Cerebellar nuclear complex (tissue), 1 donor: ENCODE measurements at places on chromosomes 6 and 20.

- no peak for DNase-seq
Observed at GRCh38 chr6:110567957-110568696, 91.7 kb upstream of the SLC22A16 start.

DNA sequence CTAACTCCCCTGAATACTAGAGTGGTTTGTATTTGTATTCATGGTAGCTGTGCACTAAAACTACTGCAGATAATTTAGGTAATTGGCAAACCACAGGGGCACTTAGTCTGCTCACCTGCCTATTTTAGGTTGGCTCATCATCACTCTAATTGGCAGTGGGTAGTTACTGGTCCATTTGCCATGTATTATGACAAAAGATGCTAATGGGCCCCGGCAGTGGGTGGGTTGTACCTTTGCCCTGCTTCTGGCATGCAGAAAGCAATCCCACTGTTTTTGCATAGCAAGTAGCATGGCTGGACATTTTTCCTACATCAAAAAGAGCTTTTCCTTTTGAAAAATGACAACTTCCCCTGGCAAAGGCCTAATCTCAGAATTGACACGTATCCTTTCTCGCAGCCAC lies 741.4 kb upstream of the MAP3K7 start:
- DNase-seq = no peak

GRCh38 chr6:51352506-51353029 lies 533.9 kb downstream of the TFAP2B start:
- DNase-seq = no peak

GRCh38 chr6:72855471-72855870 lies 233.6 kb downstream of the KCNQ5 start:
- no peak for DNase-seq

DNA sequence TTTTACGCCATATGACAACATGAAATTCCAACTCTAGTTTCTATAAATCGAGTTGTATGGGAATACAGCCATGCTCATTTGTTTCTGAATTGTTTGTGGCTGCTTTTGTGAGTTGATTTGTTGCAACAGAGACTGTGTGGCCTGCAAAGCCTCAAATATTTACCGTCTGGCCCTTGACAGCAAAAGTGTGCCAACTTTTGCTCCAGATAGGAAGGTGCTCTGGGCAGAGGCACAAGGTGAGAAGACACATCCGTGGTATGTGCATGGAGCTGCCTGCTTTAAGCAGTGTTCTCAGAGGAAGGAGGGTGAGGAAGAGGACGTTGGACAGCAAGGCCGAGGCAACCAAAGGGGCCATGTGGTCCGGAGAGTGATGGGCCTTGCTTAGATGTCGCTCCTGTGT lies 57.4 kb downstream of the IYD start:
- no peak for DNase-seq

- DNase-seq = no peak
Observed at GRCh38 chr20:47810116-47810677, 24.9 kb upstream of the SULF2 start.

DNA sequence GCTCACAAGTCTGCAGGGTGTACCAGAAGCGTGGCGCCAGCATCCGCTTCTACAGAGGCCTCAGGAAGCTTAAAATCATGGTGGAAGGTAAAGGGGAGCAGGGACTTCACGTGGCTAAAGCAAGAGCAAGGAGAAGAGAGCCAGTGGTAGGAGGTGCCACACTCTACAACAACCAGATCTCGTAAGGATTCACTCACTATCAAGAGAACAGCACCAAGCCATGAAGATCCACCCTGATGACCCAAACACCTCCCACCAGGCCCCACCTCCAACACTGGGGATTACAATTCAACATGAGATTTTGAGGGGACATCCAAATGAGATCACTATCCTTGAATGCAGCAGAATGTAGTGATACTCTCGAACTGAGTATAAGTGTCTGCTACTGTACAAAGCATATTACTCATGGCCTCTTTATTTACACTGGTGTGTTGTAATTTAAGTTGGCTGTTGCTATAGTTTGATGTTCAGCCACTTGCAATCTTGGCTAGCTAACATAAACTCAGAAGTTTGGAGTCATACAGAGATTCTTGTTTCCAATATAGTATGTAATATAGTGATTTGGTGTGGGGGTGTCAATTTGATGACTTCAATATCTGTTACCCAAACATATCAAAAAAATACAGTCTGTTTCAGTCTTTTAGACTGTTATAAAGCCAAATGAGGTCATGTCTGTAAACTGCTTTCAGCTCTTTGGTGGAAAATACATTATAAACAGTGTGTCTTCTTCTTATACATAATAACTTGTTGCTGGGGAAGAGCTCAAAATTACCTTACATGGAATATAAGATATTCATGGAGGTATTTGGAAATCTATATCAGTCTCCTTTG lies 39.4 kb upstream of the MYLIP start:
- DNase-seq = no peak

- no peak for DNase-seq
Observed at GRCh38 chr20:36773107-36773596, 411 bp downstream of the DSN1 start.

- DNase-seq = no peak
Observed at GRCh38 chr6:124022641-124023040, 219.0 kb downstream of the NKAIN2 start.

DNA sequence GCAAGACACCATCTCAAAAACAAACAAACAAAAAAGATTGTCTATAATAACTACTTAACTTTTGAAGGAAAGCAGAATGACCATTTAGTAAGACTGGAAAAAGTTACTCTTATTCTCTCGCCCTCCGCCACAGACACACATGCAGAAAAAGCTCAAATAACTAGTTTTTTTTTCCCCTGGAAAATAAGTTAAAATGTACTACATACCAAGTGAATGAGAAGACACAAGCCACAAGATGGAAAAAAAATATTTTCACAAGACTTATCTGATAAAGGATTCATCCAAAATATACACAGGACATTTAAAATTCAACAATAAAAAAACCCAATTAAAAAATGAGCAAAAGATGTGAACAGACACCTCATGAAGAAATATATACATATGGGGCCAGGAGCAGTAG lies 31.9 kb downstream of the NUDT3 start:
- DNase-seq = no peak

GRCh38 chr6:170117111-170117972 lies 173.5 kb downstream of the DLL1 start:
- no peak for DNase-seq

DNA sequence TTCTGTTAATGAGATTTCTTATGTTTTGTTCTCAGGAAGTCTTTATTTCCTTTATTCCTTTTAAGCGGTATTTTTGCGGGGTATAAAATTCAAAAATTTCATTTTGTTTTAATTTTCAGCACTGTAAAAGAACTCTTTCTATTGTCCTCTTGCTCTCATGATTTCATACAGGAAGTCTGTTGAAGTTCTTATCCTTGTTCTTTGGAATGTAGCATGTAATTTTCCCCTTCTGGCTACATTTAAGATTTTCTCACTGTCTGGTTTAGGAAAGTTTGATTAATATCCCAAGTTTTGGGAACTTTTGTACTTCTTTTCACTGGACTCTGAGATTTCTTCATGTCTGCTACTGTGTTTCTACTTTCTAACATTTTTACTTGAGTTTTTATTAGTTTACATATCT lies 581.4 kb upstream of the GJE1 start:
- no peak for DNase-seq

GRCh38 chr6:132471787-132472186 lies 41.1 kb downstream of the STX7 start:
- no peak for DNase-seq

- DNase-seq = no peak
Observed at GRCh38 chr20:42639140-42639539, 550.6 kb downstream of the PTPRT start.
